ENCODE measurements at places on chromosomes 13 and 19.
A peak's percentile ranks its signal among the peaks of the same experiment; 100 is the strongest.

DNA sequence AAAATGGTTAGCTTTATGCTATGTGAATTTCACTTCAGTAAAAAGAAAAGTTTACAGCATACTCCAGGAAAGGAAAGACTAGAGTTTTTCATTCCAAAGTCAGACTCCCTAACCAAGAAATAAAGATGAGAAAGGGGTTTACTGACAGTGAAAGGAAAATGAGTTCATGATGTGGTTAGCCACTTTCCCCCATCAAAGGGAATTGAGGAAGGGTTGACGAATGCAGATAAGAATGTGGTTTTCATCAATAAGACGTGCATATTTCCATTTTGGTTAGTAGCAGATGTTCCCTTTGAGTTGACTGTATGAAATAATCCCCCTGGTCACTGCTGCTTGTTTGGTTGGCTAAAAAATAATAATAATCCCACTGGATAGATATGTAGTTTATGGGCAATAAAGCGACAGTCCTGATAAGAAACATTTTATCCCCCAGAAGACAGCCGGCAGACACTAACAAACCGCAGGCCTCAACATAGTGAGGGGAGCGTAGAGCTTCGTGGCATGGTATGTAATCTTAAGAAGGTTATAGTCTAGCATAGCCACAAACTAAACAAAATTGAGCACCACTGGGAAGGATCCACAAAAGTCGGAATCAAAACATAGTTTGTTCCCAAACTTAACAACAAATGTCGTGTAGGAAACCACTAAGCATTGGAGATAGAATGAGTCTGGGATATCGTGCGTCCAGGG, 114.8 kb downstream of the COL4A2 start:
- DNase-seq, result no peak

DNA sequence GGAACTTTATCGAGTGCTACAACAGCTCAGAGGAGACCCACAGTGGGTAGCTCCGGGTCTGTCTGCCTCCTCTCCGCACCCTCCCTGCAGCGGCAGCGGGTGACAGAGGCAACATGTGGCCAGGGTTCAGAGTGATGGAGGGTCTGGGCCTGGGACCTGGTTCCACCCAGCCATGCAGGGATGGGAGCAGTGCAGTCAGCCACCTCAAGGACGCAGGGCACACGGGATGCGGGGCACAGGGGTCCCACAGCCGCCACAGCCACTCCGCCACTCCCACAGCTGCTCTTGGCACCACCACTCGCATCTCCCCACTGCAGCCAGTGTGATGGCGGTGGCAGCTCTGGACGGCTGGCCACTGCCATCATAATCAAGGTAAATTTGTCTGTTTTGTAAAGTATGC, 892.9 kb downstream of the OLFM4 start:
- no peak for DNase-seq

- no peak for DNase-seq
Observed at GRCh38 chr19:38515896-38516295, 82.4 kb downstream of the RYR1 start.

DNA sequence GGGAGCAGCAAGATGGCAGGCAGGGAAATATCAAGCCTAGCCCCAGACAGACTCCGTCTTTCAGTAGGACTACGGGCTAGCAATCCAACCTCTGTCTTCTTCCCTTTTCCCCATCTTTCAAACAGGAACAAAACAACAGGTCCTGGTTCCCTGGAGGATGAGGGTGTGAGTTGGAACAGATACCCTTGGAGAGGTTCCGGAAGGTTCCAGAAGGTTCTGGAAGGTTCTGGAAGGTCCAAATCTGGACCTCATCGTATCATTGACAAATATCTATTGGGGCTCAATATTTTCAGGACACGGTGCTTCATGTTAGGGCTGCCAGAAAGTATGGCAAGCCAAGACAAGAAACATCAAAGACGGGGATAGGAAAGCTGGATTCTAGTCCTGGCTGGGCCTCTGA, 28.5 kb upstream of the FEM1A start:
- DNase-seq, result no peak

DNA sequence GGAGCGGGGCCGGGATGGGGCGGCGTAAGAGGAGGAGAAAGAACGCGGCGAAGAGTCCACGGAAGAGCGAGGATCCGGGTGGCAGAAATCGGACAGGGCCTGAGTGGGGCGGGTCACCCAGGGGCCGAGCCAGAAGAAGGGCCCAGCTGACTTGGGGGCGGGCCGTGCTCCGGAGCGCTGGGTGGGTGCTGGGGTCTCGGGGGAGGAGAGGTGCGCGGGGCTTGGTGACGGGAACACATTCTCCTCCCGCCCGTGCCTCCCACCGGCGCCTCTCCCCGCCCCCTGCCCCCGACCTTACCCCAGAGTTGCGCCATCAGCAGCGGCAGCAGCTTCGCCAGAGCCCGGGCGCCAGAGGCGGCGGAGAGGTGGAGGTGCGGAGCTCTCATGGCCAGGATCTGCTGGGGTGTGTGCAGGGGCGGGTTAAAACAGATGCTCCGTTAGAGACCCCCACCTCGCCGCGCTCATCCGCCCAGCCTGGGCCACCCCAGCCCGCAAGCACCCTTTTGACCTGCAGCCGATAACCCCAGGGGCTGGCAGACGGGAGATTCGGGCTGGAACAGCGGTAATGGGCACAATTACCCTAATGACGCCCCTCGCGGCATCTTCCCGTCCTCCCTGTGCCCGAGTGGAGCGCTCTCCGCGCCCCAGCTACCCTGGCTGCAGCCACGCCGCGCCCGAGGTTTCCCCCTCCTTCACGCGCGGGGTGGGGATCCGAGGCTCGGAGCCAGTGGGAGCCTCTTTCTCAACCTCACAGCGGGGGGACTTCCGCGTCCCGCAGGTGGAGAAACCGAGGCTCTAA, 565 bp downstream of the KLK10 start:
- DNase-seq, result no peak

GRCh38 chr13:110014719-110015118, 228.3 kb upstream of the IRS2 start:
- no peak for DNase-seq

GRCh38 chr19:13814550-13814949, 19.3 kb downstream of the ZSWIM4 start:
- DNase-seq, result no peak

DNA sequence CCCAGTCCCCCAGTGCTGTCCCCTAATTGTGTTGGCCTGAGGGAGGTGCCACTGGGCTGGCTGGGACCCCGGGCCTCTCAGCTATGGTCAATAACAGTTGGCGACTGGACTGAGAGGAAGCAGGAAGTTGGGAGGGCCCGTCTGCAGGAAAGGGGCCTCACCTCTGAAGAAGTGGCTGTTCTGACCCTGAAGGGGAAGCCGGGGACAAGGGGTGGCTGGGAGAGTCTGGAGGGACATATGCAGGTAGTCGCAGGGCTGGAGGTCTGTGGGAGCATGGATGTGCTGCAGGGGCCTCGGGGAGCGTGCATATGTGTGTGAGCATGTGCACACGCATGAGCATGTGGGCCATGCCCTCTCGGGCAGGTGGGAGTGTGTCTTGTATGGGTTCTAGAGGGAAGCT, 5.9 kb downstream of the PKN1 start:
- no peak for DNase-seq

GRCh38 chr13:98761986-98762616, 9.6 kb upstream of the SLC15A1 start:
- no peak for DNase-seq

GRCh38 chr19:15673176-15673654, 328 bp downstream of the CYP4F12 start:
- DNase-seq, result no peak

GRCh38 chr13:29754473-29754806, 96.0 kb downstream of the UBL3 start:
- DNase-seq, result no peak

- DNase-seq, result no peak
Observed at GRCh38 chr13:43071824-43072223, 48.4 kb downstream of the DNAJC15 start.

DNA sequence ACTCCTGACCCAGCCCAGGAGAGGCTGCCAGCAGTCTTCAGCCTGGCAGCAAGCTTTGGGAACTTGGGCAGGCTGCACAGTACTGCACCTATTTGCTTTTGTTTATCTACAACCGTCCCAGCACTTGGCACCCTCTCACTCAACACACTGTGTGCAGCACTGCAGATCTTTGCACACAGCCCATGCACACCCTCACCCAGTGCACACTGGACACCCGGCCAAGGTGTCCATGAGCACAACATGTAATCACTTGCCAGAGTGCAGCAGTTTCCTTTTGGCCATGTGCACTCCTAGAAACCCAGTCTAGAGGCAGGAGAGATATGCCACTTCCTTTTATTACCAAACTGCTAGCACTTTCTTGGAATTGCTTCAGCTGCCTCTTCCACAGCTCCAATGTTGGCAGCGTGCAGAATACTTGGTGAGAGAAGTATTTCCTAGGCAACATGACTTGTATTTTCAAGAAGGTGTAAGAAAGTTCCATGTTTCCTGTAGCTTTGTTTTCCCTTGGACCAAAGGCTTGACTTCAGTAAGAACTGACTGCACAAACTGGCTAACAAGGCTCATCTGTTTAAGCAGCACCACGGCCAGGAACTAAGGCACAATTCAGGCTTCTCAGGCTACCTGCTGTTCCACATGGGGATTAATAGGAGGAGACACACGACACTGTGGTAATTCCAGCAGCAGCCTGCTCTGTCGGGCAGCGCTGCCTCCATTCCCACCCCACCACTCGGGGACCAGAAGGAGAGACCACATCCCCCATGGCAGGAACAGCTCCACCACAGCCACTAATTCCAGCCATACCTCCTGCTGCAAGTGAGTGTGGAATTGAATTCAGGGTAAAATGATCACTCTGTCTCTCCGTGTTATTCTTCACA, 15.3 kb downstream of the ATP7B start:
- no peak for DNase-seq

GRCh38 chr19:4068047-4068966, 1.6 kb upstream of the ZBTB7A start:
- DNase-seq, result no peak

DNA sequence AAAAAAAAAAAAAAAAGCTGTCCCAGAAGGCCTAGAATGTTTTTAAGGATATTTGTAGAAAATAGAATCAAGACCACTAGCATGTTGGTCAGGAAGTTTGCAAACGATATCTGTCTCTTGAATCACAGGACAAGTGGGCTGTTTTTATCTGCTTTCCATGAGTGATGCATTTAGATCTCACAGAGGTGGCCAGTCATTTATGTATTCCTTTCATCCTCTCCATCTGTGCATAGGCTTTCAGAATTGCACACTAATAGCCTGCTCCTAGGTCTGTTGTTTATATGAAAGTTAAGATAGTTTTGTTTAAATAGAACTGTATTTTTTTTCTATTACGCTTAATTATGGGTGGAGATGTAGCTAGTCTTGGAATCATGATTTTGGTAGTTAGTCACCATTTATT, 289.5 kb downstream of the SHISA2 start:
- no peak for DNase-seq

DNA sequence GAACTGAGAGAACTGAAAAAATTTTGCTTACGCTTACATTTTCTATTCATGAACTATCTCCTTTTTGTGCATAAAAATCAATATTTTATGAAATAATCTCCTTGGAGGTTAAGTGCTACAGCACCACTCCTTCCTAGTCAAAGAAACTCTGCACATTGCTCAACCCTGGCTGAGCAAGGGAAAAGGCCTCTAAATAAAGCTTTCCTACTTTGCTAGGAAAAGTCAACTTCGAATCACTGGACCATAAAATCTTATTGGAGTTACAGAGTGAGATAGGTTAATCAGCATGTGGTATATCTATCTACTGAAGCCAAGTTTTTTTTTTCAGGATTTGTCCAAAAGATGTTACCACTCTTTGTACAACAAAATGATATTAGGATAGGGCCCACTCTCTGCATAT, 57.5 kb upstream of the HMGB1 start:
- DNase-seq, result no peak

GRCh38 chr13:104086210-104086609, 1020.0 kb upstream of the SLC10A2 start:
- DNase-seq, result no peak

DNA sequence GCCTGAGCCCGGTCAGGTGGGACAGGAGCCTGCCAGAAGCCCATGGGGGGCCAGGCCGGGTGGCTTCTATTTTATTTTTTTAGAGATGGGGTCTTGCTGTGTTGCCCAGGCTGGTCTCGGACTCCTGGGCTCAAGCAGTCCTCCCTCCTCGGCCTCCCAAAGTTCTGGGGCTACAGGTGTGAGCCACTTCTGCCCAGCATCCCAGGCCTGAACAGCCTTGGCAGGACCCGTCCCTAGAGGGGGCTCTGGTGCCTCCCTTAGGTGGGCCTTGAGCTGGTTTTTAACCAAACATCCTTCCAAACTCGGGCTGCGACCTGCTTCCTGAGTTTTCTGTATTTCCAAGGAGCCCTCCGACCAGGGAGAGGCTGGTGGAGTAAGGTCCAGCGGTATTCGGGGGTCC, 10.5 kb downstream of the COMP start:
- DNase-seq, result no peak

GRCh38 chr19:3720349-3720917, 12.2 kb downstream of the TJP3 start:
- DNase-seq, result no peak

GRCh38 chr19:996051-996838, 4.0 kb upstream of the GRIN3B start:
- peak; percentile 39 for DNase-seq

GRCh38 chr19:56900573-56901097, 60.1 kb upstream of the PEG3 start:
- no peak for DNase-seq

- no peak for DNase-seq
Observed at GRCh38 chr13:73827434-73827833, 306.8 kb downstream of the KLF12 start.

GRCh38 chr13:101155920-101156319, 260.4 kb downstream of the NALCN start:
- no peak for DNase-seq

DNA sequence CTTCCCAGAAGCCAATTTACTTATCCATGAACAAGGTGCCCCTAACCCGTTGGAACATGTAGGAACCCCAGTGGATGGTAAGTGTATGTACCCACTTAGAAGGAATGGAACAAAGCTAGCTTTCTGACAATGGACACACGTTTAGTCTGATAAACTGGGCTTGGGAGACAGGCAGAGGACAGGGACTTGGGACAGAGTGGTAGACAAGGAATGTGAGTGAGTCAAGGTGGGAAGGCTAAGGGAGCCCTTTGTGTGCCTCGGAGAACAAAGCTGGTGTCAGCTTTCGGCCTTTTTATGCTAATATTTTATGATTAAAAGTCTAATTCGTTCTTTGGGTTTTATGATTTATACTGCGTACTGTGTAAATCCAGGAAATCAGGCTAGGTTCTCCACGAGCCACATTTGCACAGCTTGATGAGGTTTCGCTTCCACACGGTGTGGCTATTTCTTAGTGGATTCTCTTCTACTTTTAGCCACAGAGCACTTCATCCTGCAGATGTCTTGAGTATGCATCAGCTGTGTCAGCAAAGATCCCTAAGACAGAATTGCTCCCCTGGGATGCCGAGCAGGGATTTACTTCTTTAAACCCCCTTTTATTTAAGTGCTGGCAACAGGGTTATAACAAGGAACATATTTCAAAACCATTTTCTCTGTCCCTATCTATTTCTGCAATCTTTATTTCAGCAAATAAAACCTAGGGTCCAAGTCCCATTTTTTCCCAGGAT, 258.5 kb downstream of the DLEU7 start:
- no peak for DNase-seq
